HFF-Myc (cell line): ENCODE measurements at places on chromosomes 11 and 22.
A peak's percentile ranks its signal among the peaks of the same experiment; 100 is the strongest.

DNA sequence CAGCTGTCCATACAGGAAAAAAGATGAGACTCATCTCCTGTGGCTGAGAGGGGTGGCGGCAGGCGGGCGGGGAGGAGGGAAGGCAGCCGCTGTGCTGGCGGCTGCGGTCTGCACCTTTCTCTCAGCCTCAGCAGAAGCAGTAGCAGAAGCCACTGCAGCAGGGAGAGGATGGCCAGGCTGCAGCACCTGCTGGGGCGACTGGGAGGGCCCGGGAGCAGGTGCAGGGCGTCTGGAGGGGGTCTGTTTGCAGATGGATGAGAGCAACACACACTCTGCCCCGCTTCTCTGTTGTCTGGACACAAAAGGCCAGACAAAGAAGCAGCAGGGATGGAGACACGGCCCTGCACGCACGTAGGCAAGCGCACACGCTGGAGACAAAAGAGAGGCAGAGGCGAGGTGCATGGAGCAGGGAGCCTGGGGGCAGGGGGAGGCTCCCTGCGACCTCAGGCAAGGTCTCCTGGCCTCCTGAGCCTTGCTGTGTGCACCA lies 9.3 kb upstream of the MIAT start:
- no peak for DNase-seq

GRCh38 chr11:119797736-119798135 lies 68.7 kb upstream of the NECTIN1 start:
- DNase-seq = no peak

- DNase-seq = no peak
Measured at GRCh38 chr11:726278-727220, 20.5 kb downstream of the EPS8L2 start.

- DNase-seq = no peak
Measured at GRCh38 chr11:124748481-124749343, 3.3 kb downstream of the VSIG2 start.

DNA sequence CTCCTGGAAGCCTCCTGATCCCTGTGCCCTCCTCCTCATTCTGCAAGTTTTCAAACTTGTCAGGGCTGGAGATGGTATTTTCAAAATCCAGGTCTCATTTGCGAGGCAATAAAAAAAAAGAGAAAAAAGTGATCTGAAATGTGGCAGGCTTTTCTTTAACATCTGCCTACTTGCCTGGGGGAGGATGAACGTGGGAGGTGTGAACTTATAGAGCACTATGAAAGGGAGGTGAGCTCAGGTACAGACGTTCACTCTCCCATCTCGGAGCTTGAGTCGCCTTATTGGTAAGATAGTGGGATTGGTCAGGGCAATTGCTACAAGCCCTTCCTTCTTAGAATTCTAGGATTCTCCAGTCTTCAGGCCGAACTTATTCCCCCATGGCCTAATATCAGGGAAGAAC lies 104.8 kb upstream of the CADM1 start:
- DNase-seq = no peak

GRCh38 chr11:86811637-86812321 lies 11.4 kb downstream of the PRSS23 start:
- no peak for DNase-seq

DNA sequence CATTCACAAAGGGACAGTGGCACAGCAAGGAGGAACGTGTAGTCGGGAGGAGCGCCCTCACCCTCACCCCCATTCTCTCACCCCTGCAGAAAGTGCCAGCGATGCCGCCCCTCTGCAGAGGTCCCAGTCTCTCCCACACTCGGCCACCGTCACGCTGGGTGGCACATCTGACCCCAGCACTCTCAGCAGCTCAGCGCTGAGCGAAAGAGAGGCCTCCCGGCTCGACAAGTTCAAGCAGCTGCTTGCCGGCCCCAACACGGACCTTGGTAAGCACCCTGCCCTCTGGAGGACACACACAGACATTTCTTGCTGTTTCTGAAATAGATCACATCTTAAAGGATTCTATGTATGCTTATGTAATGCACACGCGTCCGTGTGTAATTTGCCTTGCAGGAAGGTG lies 34.9 kb downstream of the TBC1D22A start:
- no peak for DNase-seq

DNA sequence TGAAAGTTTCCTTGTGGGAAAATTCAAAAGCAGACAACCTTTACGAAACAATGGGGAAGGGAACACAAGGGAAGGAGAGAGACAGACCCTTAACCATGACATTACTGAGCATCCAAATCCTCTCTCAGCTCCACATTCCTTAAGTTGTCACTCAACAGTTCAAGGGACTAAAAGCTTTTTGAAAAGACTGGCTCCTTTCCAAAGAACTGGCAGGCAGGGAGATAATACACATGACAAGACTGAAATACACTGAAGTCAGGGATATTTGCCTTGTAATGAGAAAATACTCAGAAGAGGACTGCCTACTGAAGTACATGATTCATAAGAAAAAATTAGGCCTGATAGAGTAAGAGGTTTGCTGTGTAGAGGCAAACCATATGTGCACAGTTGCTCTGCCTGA lies 69.1 kb downstream of the SMCO4 start:
- no peak for DNase-seq

DNA sequence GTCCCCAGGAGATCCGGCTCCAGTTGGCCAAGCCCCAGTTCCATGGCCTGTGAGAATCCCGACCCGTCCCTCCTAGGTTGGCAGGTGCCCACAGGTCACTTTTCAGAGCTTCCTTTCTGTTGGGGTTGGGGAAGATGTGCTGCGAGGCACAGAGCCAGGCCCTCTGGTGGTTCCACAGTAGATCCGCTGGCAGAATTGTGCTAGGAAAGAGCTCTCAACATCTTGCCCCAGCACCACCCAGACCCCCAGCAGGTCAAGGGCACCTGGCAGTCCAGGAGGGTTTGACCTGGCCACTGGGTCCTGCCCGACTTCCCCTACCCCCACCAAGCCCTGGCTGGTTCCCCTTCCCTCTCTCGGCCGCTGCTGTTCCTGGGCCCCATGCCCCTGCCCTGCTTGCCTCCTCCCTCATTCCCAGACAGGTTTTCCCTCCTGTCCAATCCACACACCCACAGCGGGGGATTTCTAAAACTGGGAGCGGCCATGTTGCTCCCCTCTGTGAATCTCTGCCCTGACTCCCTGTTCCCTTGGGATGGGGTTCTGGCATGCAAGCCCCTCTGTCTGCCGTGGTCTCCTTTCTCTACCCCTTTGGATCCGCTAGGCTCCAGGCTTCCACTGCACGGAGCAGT lies 26.2 kb upstream of the GCAT start:
- DNase-seq = no peak

DNA sequence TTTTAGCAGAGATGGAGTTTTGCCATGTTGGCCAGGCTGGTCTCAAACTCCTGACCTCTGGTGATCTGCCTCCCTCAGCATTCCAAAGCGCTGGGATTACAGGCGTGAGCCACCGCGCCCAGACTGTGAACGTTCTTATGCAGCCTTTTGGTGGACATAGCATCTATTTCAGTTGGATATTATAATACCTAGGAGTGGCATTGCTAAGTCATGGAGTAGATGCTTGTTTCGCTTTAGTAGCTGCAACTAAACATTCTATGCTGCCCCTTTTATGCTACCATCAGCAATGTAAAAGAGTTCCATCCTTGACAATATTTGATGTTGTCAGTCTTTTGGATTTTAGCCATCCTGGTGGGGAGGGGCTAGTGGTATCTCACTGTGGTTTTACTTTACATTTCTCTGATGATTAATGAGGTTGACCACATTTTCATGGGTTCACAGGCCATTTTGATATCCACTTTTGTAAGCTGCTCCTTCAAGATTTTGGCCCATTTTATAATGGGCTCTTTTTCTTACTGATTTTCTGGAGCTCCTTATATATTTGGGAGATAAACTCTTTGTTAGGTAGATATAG lies 16.5 kb upstream of the APOBEC3A start:
- DNase-seq = no peak

DNA sequence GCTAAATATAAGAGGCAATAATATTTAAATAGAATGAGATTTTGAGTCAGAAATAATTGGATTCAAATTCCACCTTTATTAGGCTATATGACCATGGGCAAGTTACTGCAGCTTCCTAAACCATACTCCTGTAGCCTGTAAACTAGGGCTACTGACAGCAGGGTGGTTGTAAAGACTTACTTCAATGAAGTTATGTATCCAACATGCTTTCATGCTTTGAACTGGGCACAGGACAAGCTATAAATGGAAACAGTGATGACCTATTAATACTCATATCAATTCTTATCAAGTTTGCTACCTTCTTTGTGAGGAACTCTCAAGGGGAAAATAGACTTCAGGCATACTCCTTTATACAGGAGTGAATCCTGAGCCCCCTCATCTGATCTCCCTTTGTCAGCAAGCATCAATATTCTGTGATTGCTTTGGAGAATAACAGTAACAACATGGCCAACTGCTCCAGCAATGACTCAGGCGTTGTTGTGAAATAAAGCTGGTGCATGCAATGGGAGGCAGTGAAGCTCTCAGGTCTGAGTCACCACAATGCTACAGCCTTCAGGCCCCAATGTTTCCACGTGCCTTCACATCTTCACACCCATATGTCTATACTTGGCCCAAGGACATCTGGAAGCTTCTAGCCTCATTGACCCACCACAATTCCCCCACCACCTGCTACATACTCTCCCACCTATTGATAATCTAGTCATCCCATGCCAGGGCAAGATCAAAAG lies 102.5 kb downstream of the KCNA4 start:
- no peak for DNase-seq

DNA sequence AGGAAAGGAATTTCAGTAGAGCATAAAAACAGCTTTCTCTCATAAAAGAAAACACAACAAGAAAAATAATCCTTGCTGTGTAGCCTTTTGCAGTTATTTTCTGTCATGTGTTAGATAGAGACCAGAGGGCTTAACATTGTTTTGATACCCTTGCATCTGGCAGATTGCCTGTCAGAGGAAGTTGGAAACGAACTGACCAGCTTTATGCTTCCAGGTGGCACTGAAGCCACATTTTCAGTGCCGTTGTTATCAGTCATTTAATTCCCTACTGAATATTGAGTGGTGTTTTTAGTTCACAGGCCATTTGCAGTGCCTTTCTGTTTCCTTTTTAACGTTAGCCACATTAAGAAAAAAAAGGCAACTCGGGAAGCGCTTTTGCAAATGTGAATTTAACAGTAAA lies 21.5 kb upstream of the RAG2 start:
- no peak for DNase-seq

DNA sequence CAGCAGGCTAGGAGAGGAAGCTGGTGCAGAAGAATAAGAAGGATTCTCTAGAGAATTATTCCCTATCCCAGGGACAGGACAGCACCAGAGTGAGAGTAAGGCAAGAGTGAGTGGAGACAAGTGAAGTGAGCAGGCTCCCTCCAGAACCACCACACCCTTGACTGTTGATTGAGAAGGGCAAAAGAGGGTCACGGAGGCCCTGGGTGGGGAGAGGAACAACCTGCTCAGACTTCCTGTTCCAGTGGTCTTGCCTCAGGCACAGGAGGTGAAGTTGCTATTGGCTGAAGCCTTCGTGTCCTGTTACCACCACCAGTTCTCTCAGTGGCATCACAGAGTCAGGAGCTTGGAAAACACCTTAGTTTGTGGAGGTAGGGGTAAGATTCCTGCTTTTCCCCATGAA lies 51.7 kb upstream of the CCDC89 start:
- no peak for DNase-seq

GRCh38 chr11:100719809-100720221 lies 32.7 kb downstream of the ARHGAP42 start:
- peak; percentile 75 for DNase-seq

DNA sequence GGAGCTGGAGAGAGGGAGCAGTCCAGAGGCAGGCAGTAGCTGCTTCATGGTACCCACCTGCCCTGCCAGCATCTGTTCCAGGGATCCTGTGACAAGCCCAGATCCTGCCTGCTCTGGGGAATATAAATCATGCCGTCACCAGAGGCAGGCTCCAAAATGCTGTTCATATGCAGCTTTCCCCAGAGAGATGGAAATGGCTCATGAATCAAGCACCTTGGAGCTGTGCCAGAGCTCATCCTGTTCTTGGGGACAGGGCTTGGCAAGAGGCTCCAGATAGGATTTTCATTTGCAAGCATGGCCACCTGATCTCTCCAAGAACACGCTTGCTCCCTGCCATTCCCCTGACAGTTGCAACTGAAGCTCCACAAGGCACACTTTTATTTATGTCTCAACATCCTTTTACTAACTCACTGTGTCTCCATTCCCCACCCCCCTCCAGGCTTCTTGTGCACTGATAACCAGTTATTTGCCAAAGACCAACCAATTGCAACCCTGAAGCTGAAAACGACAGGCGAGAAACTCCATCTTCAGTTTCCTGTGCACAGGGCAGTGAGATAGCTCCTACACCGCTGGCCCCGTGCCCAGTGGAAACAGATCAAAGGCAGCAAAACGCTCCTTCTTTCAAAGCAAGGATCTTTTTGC lies 115.8 kb upstream of the PITPNB start:
- peak; percentile 44 for DNase-seq

DNA sequence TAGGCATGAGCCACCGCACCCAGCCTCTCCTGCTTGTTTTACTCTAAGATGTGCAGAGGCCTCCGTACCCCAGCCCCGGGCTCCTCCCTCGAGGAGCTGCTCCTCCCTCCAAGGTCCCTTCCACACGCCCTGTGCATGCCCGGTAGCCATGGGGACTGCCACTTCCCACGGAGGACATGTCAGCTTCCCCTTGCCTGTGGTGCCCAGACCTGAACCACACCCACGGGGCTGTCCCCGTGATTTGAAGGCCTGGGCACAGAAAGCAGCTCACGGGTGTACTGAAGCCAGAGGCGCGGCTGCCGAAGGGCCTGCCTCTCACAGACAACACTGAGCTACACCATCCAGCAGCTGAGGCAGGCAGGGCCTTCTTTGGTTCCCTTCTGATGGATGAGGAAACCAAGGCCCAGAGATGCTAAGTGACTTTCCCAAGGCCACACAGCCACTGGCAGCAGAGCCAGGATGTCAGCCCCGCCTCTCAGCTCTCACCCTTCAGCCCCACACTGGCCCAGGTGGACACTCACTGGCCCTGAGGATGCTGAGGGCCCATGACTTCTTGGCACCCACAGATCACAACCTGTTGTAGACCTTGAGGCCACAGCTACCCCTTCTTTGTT lies 7.3 kb downstream of the INS start:
- DNase-seq = no peak
